ENCODE measurements at places on chromosomes 1 and 21. TPM values are rescaled to one million over a fixed set of nuclear protein-coding genes. Genes with fewer than 3 reads are reported as not detected.

Gene SLC45A1
- total RNA-seq, result 0.20 TPM

Gene RAB3B
- 0.04 TPM for total RNA-seq

Gene CELA3B
- total RNA-seq, result not detected

Gene MX2
- total RNA-seq, result 4.2 TPM

Gene SMIM11
- 2.6 TPM for total RNA-seq

Gene MYBPHL
- 0.76 TPM for total RNA-seq

Gene CD5L
- total RNA-seq, result not detected

Gene ZNF678
- 2.7 TPM for total RNA-seq

Gene ZNF593OS
- 0.16 TPM for total RNA-seq

Gene TMPRSS2
- 41.6 TPM for total RNA-seq

Gene FBLIM1
- 56.5 TPM for total RNA-seq

Gene TMCC2
- 1.00 TPM for total RNA-seq

Gene SELENBP1
- 14.0 TPM for total RNA-seq

Gene ZBTB8A
- 3.1 TPM for total RNA-seq

Gene IQCC
- 1.3 TPM for total RNA-seq

Gene SHCBP1L
- total RNA-seq, result not detected

Gene MROH7
- 0.68 TPM for total RNA-seq

Gene TENT5C
- 1.1 TPM for total RNA-seq

Gene ZFP69B
- total RNA-seq, result 1.6 TPM

Gene PALMD
- 17.7 TPM for total RNA-seq

Gene ARHGEF16
- 19.9 TPM for total RNA-seq

Gene RNF186
- 0.16 TPM for total RNA-seq

Gene GLMN
- 8.9 TPM for total RNA-seq

Gene ITLN1
- total RNA-seq, result not detected

Gene ARHGEF10L
- total RNA-seq, result 28.3 TPM

Gene FCAMR
- total RNA-seq, result 0.08 TPM

Gene VANGL2
- total RNA-seq, result 12.3 TPM

Gene COL9A2
- total RNA-seq, result 0.64 TPM
